ENCODE measurements at places on chromosomes 4 and X.

DNA sequence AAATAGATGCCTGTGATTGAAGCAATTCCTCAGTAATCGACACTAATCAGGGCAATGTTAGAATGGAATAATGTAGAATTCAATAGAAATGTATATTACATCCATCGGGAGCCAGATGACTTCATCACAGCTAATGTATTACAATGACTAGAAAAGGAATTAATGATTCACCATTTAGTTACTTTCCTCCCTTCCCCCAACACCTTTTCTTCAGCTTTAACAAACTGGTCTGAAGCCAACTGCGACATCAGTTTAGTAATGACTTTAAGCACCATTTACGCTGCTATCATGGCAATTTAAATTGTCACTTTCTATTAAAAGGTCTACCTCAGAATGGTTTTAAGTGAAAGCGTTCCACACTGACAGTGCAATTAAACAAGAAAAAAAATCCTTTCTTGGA lies 45.1 kb downstream of the SUPT20HL2 start:
- DNase-seq = no peak

GRCh38 chrX:19548934-19549333 lies 33.6 kb upstream of the MAP3K15 start:
- DNase-seq = no peak

DNA sequence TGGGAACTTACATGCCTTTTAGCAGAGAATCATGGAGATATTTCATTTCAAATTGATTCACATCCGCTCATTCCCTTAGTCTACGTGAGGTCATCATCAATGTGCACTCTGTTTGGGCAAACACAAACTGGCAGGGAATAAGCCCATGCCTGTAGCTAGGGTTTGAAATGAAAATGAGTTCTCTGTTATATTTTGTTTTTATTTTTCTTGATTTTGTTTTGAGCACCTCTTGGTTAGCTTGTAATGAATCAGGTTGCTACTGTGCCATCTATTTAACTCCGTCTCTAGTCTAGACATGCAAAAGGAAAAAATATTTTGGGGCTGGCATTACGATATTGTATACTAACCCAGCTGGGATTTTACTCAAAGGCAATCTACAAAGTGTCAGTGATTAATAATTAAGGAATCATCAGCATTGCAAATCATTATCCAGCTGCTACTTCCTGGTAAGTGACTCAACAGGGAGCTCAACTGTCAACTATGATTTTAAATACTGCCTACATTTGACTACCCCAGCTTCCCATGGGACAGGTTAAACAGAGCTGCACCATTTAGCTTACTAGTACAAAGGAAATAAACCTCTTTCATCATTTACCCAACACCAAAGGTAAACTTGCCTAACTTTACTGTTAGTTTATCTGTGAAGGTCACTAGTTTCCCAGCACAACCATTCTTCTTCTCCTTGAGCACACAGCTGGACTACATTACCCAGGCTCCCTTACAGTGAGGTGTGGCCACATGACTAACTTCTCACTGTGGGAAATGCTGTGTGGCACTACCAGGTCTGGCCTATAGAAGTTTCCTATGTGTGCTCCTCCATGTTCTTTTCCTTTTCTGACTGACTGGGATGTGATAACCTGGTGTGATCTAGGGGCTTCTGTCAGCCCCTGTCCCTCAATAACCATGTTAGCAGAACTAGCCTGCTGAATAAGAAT lies 21.2 kb upstream of the TRPC5OS start:
- DNase-seq = no peak

GRCh38 chr4:37535872-37536271 lies 150.3 kb downstream of the RELL1 start:
- DNase-seq = no peak

DNA sequence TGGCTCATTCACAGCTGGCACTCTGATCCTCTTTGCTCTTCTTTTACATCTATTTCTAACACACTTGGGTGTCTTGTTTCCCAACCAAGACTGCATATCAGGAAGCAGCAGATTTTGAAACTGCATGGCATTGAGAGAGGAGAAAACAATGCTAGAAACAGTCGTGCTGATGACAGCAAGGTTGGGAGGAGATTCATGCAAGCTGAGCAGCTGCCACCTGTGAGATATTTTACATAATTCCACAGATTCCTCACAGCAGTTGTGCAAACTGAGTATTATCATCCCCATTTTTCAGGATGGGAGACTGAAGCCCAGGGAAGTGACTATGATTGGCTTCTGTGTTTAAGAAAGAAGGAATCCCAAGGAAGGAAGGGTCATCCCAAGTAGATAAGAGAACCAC lies 105.0 kb downstream of the SLC2A9 start:
- no peak for DNase-seq

DNA sequence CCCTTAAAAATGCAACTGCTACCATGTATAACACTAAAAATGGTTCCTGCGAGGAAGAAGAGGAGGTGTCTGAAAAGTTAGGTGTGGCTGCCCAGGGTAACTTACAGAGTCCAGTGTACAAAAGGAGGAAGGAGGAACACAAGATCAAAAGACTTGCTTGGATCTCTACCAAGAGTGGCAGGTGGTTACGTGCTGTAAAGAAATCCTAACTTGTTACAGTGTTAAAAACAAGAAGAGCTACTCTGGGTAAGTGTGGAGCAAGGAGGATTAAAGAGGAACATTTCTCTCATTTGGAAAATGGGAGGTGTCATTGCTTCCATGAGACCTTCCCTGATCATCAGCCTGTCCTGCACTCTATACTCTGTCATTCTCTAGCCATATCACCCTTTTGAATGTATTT lies 242.0 kb downstream of the PTTG2 start:
- DNase-seq = no peak

DNA sequence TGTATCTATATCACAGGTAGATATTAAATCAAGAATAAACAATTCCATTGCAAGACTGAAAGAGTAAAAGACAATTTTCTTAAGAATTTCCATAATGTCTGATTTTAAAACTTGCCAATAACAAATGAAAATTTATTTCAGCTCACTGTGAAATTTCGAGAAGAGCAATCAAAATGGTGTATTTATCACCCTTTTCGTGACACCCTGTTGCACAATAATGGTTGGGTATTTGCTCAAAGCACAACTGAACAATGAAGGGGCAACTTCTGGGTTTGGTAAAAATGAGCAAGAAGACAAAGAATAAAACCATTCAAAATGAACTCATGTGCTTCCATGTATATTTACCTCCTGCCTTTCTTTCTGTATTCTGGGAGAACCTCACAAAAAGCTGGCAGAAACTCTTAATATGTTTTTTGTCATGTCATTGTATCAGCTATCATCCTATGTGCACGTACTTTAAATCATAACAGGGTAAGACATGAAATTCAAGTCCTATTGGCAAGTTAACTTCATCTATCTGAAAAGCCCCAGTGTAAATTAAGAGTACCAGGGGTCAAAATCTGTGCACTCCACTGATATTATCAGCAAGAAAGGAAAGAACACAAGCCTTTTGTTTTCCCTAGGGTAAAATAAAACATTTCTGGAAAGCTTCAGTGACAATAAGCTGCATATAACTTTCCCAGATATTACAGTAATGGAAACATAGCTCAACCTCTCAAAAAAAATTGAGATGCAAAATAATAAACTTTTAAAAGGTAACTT lies 126.9 kb upstream of the CBR4 start:
- no peak for DNase-seq

- no peak for DNase-seq
Observed at GRCh38 chr4:155974996-155975395, 21.3 kb upstream of the CTSO start.

DNA sequence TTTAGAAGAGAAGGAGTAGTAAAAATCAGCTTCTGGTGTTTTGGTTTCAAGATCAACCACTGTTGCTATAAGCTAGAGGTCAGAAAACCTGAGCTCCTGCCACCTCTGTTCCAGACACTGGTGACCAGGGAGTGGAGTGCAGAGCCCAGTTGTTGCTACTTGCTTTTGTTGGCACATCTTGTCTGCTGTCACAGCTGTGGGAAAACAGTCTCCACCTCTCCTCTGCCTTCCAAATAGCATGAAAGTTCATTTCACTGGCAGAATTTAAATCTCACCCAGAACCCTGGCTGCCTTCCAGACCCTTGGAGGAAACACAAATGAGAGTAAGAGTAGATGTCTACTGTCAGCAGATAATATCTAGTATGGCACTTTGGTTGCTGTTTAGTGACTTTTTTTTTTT lies 297.5 kb upstream of the KLF3 start:
- peak; percentile 37 for DNase-seq

GRCh38 chr4:154877110-154877760 lies 96.2 kb downstream of the RBM46 start:
- DNase-seq = peak; percentile 10

DNA sequence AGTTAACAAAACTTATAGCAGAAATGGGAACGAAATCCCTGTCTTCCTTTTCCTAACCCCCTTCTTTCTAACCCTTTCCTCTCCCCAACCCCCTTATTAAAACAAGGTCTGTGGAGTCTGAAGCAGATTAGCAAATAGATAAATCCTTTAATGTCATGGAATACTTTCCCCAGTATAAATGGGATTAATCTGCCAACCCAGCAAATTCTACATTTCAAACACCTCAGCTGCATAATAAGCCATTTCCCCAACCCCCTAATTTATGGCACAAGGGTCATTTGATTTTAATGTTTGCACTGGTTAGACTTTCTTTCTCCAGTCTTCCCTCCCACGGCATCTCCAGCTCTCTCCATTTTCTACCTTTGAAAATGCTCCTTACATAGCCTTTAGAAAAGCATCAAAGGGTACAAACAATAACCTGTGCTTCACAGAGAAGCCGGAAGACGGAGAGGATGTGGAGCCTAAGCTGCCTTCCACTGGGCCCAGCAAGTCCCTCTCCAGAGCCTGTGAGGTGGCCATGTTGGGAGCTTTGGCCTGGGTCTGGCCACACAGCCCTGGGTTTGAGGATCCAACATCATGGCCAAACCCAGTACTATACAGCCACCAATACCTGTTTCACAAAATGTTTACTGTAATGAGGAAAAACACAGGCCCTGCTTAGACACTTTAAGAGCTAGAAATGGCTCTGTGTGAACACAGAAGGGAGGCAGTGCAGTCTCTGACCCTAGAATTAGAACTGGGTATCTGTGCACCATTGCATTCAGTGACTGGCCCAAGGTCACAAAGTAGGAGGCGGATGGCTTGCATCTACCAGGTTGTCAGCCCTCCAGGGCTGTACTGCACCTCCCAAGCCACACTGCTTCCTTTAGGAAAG lies 56.9 kb upstream of the SPRY1 start:
- no peak for DNase-seq

- DNase-seq = peak; percentile 78
Observed at GRCh38 chrX:148416931-148417330, 83.5 kb upstream of the AFF2 start.

DNA sequence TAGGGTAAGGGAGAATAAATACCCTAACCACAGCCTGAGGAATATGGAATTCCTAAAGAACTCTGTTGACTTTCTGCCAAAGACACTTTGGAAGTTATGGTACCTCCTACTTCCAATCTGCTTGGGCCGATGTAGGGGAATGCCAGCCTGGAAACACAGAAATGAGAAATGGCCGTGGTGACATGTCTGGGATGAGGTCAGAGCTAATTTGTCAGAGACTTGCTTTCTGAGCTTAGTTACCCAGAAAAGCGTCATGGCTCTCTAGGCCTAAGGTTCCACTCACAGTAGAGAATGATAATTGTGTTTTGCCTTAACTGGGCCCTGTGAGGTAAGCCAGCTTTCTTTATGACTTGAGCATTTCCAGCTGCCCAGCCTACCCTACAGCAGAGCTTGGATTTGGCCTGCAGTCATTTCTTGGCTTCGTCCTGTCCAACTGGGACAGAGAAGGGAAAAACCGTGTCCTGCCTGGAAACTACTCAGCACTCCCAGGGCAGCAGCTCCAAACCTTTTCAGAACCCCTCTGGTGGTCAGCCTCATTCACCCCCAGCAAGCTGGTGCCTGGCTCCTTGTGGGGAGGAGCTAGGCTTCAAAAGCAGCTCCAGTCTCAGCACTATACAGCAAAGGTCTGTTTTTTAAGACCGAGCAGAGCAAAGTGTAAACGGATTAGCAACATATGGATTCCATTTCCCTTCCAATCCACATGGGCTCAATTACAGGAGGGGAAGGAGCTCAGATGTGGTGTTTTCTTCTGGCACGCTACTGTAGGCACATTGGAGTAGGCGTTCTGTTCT lies 92.3 kb downstream of the RLIM start:
- peak; percentile 67 for DNase-seq

- no peak for DNase-seq
Observed at GRCh38 chr4:115763051-115763450, 649.6 kb upstream of the NDST4 start.

- no peak for DNase-seq
Observed at GRCh38 chr4:3697033-3697432, 69.2 kb upstream of the ADRA2C start.

DNA sequence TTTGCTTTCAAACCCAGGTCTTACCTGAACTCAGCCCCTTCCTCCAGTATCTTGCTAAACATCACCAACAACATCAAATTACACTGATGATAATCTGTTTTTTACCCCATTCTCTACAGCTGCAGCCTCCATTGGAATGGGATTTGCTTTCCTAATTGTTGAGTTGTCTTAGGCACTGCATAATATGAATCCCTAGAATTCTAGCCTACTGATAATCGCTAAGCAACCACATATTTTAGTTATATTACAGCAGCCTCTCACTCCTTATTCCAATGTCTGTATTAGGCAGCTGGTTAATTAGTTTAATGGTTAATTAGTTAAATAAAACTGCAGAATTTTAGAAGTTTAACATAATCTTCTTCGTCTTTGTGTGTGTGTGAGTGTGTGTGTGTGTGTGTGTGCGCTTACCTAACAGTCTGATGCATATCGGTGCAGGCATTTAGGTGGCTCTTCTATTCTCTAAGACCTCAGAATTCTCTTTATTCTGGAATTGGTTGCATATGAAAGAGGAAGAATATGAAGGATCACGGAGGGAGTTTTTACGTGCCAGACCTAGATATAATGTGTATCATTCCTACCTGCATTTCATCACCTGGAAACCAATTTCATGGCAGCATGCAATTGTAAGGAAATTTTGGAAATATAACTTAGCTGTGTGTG lies 5.3 kb upstream of the COMMD8 start:
- peak; percentile 85 for DNase-seq

GRCh38 chr4:10020871-10021652 lies at the start of gene SLC2A9:
TSS of gene SLC2A9 (minus strand) at chr4:10021497. CDS start at chr4:10021429, 68 bp downstream.
- DNase-seq = no peak

DNA sequence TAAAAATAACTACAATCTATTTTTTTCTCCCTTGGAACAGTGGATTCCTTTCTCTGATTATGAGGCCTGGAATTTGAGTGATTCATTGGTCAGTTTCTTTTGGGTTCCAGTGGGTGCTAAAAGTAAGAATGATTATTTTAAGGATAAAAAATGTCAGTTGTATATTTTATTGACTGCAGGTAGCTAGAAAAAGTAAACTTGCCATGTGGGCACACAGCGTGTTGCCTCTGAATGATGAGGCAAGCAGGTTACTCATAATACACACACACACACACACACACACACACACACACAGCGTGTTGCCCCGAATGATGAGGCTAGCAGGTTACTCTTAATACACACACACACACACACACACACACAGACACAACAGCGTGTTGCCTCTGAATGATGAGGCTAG lies 13.8 kb downstream of the GALNT7 start:
- DNase-seq = peak; percentile 95

All from fibroblast of lung (primary cell).